ENCODE measurements at places on chromosomes 1 and 21. TPM values are rescaled to one million over a fixed set of nuclear protein-coding genes. Genes with fewer than 3 reads are reported as not detected.

The HOOK1 gene
- total RNA-seq, result not detected

The ZNF695 gene
- total RNA-seq, result 0.59 TPM

The CRNN gene
- not detected for total RNA-seq

The USP21 gene
- total RNA-seq, result 7.7 TPM

The TEX50 gene
- not detected for total RNA-seq

The NTRK1 gene
- not detected for total RNA-seq

The LHX8 gene
- total RNA-seq, result not detected

The LCE2B gene
- not detected for total RNA-seq

The ADORA1 gene
- total RNA-seq, result 5.7 TPM

The DIRAS3 gene
- total RNA-seq, result 78.9 TPM

The RGS13 gene
- not detected for total RNA-seq

The S100A16 gene
- 351 TPM for total RNA-seq

The MAP1LC3C gene
- under 0.01 TPM for total RNA-seq

The CDK18 gene
- total RNA-seq, result 0.89 TPM

The DENND2C gene
- total RNA-seq, result 2.2 TPM

The RBM11 gene
- not detected for total RNA-seq

The PRAMEF26 gene
- not detected for total RNA-seq

The TNFRSF4 gene
- 0.14 TPM for total RNA-seq

The KIAA1614 gene
- total RNA-seq, result 3.0 TPM

The CD34 gene
- 0.05 TPM for total RNA-seq

The OR2T1 gene
- not detected for total RNA-seq

The SELE gene
- not detected for total RNA-seq

The TACSTD2 gene
- 0.18 TPM for total RNA-seq

The WNT2B gene
- 3.0 TPM for total RNA-seq

The TRNP1 gene
- total RNA-seq, result 14.8 TPM

The HPCA gene
- not detected for total RNA-seq
